Hepatocyte (in vitro differentiated cells): ENCODE measurements at places on chromosomes 13 and 19.

- DNase-seq = no peak
Measured at GRCh38 chr13:79614250-79614918, 133.4 kb downstream of the NDFIP2 start.

- DNase-seq = no peak
Measured at GRCh38 chr13:72689181-72689696, 38.2 kb downstream of the MZT1 start.

GRCh38 chr13:106096661-106097092 is 438.8 kb downstream of the EFNB2 start:
- peak; percentile 47 for DNase-seq

DNA sequence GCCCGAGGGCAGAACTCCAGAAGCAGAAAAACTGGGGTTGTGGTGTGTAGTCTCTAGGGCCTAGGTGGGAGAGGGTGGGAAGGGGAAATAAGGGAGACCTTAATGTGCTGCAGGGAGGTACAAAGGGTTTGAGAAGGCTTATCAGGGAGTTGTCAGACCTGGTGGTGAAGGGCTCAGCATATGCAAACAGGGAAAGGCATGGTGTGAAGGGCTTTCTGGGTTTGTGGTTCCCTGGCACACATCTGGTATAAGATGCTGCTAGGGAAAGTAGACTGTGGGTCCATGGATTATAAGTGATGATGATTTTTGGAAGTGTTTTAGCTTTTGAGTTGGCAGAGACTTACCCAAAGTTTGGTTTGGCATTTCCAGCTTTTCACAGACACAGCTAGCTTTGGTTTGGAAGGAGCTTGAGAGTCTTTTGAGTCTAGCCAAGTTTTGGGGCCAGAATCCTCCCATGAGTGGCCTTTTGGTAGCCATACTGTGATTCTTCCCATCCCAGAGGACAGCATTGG is 2.2 kb downstream of the TRIM28 start:
- no peak for DNase-seq

- DNase-seq = peak; percentile 24
Measured at GRCh38 chr13:105196052-105196451, 1339.4 kb downstream of the EFNB2 start.

DNA sequence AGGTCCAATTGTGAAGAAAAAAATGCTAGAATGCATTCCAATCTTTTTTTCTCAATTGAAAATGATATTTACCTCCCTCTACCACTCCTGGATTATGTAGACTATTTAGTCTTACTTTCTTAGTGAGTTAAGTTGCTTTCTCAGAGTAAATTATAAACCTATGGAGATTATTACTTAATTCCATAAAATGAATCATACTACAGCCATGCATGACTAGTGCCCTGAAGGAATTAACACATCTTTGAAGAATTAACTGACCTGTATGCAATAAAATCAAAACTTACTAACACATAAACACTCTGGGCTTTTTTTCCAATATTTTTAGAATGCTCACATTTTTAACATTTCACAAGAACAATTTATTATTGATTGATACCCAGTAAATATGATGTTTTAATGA is 379.4 kb upstream of the DACH1 start:
- DNase-seq = no peak
